ENCODE measurements at places on chromosomes 4 and X.

DNA sequence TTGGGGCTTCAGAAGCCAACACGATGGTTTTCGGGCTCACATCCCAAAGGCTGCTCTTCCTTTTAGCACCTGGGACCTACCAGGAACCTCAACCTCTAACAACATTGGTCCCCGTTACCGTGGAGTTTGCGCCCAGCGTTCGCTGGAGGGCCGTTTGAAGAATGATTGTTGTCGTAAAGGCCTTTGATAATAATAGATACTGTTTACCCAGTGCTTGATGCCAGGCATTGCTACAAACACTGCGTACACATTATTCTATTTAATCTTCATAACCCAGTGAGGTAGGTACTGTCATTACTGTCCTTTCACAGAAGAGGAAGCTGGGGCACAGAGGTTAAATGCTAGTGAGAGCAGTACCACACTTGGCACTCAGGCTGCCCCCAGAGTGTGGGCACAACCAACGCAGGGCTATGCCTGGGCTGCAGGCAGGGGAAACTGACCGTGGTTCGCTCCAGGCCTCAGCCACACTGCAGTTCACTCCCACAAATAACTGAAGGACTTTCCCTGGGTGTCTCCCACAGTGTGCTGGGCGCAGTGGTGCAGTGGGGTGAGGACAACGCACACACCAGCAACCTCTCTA, 1.0 kb upstream of the ACSL1 start:
- no peak for DNase-seq

DNA sequence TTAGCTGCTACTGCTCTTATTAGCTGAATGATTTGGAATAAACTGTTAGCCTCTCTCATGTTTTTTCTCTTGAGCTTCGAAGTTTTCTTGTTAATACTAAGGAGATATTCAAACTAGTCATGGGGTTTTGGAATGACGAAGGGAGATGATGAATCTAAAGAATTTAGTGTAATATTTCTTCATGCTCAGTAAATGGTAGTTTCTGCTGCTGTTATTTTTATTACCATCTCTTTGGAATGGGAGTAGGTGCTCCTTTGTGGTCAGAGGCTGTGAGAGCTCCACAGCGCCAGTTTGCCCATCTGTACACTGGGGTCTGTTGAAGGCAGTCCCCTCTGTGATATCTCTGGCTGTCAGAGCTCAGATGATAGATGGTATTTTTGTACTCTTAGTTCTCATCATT, 33.7 kb downstream of the HTT start:
- DNase-seq: no peak

- no peak for DNase-seq
Measured at GRCh38 chrX:44428989-44429627, 85.6 kb upstream of the EFHC2 start.

- no peak for DNase-seq
Measured at GRCh38 chrX:130080791-130081367, 29.4 kb downstream of the ELF4 start.

GRCh38 chr4:175951794-175952193, 113.8 kb upstream of the WDR17 start:
- no peak for DNase-seq

- peak; percentile 55 for DNase-seq
Measured at GRCh38 chr4:39626261-39626660, 12.4 kb downstream of the SMIM14 start.

GRCh38 chrX:130575831-130576389, 174.1 kb downstream of the RBMX2 start:
- DNase-seq: peak; percentile 45

DNA sequence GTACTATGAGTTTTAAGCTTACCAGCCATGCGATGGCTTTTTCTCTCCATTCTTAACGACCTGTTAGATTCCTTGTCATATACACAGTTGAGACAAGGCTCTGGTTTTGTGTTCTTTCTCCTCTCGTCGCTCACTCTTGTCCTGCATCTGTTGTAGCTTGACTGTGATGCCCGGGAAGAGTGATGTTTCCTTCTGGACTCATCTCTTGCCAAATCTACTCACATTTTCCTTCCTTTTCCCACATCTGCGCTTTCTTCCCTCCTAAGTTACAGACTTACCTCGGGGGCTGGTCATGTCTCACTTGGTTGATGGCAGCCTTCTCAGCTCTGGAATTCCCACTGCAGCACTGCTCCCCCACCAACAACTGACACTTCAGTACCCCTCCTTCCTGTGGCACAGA, 4.8 kb upstream of the MAP7D3 start:
- DNase-seq: no peak

GRCh38 chr4:4549534-4549933, 7.7 kb upstream of the STX18 start:
- no peak for DNase-seq

Data from GM13976 (cell line).